ENCODE measurements at places on chromosomes 13 and 19. TPM values are rescaled to one million over a fixed set of nuclear protein-coding genes. Genes with fewer than 3 reads are reported as not detected.

ATCAY gene
- not detected for total RNA-seq

GRCh38 chr19:38386971-38387549, 774 bp downstream of the GGN start:
- DNase-seq: peak; percentile 76

AMH gene
- 3.2 TPM for total RNA-seq

- DNase-seq: no peak
These were observed 327.4 kb upstream of the ZNF507 start for GRCh38 chr19:32018014-32018413.

DNA sequence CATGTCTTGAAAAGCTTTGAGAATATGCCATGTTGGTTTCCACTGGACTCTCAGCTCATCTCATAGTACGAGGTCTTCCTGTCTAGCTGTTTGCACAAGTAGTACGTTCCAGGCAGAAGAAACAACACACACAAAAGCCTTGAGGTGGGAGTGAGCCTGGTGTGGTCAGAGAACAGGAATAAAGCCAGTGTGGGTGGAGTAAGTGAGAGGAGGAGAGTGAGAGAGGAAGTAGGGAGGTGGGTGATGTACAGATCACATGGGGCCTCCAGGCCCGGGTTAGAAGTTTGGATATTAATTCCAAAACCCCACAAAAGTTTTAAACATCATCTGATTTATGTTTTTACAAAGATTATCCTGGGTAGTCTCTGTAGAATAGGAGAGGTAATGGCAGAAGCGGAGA, 230.6 kb downstream of the MTUS2 start:
- DNase-seq: no peak

GRCh38 chr13:110376120-110376519, 69.0 kb downstream of the COL4A2 start:
- no peak for DNase-seq

GRCh38 chr19:42010245-42011126, 16.5 kb upstream of the ATP1A3 start:
- no peak for DNase-seq

GRCh38 chr19:31166206-31166605, 183.0 kb downstream of the TSHZ3 start:
- DNase-seq: no peak

DUS3L gene
- total RNA-seq: 29.9 TPM

GRCh38 chr13:105825071-105825470, 710.4 kb downstream of the EFNB2 start:
- no peak for DNase-seq

- no peak for DNase-seq
These were observed 164.0 kb upstream of the ZNF507 start for GRCh38 chr19:32181216-32181920.

ZNF878 gene
- total RNA-seq: not detected

- no peak for DNase-seq
These were observed 29.0 kb upstream of the NBEA start for GRCh38 chr13:34913040-34913439.

LRRC63 gene
- total RNA-seq: not detected

DNA sequence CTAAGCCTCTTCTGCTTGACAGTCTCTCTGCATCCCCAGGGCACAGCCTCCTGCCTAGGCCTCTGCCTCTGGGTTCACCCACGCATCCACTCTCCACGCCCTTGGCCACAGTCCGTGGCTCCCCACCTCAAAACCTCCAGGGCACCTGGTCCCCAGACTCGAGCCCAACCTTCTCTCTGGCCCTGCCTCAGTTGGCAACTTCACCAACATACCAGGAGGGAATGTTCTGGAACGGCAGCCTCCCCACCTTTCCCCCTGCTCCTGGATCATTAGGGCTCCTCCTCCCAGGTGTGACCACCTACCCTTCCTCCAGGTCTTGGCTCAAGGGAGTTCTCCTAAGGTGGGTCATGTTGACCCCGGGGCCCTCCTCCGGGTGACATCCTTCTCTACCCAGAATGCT, 69.1 kb downstream of the SOX1 start:
- DNase-seq: no peak

DNA sequence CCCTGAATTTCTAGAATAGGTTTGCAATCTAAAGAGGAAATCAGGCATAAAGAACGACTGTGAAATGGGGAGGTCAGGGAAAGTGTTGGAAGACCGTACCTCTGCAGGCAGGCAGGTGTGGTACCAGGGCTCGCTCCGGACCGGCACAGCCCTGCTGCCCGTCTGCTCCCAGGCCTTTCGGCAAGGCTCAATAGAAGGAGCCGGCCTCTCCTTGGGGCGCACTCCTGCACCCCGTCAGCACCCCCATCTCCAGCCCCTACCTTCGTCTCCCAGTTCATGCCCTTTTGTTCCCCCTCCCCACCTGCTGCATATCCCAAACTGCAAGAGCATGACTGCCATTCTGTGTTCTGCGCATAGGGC, 139.8 kb upstream of the SOX1 start:
- DNase-seq: no peak

GRCh38 chr19:3025549-3025886, 3.6 kb downstream of the TLE2 start:
- no peak for DNase-seq

- no peak for DNase-seq
These were observed 2.5 kb downstream of the NFIC start for GRCh38 chr19:3368848-3369336.

KLK14 gene
- total RNA-seq: not detected

DNA sequence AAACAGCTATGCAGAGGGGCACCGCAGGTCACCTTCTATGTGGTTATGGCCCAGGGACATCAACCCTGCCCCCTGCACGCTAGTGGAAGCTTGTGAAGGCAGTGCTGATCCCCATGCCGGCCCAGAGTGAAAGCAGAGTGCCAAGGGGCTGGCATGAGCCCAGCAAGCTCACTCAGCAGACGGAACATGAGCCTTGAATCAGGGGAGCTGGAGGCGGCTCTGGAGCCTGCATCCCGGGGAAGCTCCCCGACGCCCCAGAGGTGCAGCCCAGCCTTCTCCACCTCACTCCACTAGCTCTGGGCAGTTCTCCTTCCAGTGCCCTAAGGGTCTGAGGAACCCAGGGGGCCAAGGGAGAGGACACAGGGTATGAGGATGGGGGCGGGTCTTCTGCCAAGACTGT, 19.0 kb upstream of the ISYNA1 start:
- DNase-seq: peak; percentile 76

- DNase-seq: no peak
These were observed 379.9 kb downstream of the LIG4 start for GRCh38 chr13:107835339-107836018.

NKPD1 gene
- 0.06 TPM for total RNA-seq

DNA sequence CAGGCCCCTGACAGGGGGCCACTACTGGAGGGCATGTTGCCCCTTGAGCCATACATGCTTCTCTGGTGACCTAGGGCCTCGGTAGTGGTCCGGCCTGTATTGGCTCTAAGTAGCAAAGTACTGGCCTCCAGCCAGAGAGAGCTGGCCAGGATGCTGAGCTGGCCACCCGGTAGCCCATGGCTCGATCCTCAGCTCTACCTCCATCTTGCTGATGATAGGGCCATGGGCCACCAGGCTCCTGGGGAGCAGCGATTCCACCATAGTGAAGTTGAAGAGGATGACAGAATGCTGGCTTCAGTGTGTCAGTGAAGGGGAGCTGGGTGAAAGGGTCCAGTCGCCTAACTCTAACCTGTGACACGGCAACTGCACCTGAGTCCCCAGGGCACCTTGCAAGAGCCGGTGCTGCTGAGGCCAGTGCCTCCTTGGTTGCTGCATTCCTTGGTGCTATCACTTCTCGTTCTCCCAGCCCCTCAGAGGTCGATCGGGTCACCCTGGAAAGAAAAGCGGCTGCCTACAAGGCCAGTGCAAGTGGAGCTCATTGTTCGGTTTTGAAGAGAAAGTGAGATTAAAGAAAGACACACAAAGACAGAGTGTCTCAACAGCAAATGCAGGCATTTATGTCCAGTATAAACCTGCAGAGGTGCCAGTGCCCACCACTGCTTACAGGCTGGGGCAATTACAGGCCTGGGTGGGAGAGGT, 5.0 kb downstream of the FPR3 start:
- no peak for DNase-seq

DNA sequence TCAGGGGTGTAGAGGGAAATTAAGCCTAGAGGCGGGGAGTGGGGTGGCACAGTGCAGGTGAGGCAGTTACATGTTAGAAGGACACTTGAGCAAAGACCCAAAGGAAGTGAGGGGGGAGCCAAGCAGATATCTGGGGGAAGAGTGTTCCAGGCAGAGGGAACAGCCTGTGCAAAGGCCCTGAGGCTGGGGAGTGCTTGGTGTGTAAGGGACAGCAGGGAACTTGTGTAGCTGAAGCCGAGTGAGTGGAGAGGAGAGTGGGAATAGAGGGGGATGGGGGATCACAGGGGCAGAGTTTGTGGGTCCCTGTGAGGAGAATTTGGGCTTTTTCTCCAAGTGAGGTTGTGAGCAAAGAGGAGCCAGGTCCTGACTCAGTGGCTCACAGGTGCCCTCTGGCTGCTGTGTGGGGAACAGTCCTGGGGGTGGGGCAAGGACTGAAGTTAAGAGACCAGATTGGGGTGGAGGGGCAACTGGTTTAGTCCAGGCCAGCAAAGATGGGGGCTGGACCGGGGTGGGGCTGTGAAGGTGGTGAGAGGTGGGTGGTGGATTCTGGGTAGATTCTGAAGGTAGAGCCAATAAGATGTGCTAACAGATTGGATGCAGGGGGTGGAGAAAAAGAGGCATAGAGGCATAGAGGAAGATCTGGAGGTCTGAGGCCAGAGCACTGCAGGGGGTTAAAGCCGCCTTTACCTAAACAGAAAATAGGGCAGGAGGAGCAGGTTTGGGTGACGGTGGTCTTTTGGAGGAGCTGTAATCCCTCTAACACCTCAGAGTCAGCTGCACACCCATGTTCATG, 75.3 kb downstream of the CACNA1A start:
- peak; percentile 55 for DNase-seq

ZSCAN4 gene
- not detected for total RNA-seq

MADCAM1 gene
- 0.26 TPM for total RNA-seq

- no peak for DNase-seq
These were observed 17.7 kb upstream of the INSR start for GRCh38 chr19:7311911-7312310.

GRCh38 chr13:109899316-109899715, 112.9 kb upstream of the IRS2 start:
- no peak for DNase-seq

DNA sequence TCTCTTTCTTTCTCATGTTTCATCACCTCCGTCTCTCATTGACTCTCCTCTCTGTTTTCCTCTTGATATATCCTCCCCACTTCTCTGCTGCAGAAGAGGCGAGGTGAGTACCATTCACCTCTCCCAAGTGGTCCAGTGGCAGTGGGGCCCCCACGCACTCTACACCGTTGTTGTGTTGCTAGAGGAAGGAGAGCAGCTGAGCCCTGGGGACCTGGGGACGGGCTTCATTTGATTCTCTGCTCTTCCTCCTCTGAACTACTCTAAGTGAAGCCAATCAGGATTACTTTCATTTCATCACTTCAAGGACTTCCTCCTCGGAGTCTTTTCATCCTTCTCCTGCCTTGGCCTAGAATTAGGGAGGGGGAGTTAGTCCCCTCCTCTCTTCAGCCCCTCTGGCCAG, 64.6 kb downstream of the CCNE1 start:
- no peak for DNase-seq

DNA sequence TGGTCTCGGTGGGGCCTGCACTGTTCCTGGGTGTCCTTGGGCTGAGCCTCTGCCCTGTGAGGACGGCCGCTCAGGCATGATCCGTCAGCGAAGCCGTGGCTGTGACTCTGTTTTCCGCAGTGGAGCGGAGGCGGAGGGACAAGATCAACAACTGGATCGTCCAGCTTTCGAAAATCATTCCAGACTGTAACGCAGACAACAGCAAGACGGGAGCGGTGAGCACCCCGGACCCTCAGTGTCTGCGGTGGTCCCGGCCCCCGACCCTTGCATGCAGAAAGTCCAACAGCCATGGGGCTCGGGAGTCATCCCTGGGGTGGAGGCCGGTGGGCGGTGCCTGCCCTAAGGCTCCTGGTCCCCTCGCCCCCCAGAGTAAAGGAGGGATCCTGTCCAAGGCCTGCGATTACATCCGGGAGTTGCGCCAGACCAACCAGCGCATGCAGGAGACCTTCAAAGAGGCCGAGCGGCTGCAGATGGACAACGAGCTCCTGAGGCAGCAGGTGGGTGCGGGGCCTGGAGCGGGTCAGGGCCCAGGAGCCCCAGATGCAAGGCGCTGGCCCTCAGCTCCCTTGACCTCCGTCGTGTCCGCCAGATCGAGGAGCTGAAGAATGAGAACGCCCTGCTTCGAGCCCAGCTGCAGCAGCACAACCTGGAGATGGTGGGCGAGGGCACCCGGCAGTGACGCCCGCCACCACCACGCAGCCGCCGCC, 3.6 kb upstream of the HAMP start:
- DNase-seq: no peak

GRCh38 chr19:39208175-39208795, 4.2 kb upstream of the SYCN start:
- no peak for DNase-seq

DNA sequence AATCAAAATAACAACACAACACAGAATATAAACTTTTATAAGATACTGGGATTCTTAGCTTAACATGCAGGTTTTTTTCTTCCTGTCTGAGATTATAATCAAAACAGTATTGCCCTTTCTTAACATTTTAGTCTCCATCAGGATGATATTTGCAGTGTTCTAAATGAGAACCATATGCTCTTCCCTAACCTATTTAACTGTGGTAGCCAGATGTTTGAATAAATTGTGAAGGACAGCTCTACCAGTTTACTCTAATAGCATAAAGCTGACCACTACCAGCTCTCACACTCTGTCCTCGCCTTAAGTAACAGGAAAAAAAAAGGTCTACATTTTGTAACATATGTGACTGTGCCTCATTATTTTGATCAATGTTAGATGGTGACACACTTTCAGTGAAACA, 618.7 kb upstream of the SGCG start:
- no peak for DNase-seq

KDM4B gene
- total RNA-seq: 45.9 TPM

CEACAM19 gene
- 10.7 TPM for total RNA-seq

BABAM1 gene
- 90.7 TPM for total RNA-seq

DNA sequence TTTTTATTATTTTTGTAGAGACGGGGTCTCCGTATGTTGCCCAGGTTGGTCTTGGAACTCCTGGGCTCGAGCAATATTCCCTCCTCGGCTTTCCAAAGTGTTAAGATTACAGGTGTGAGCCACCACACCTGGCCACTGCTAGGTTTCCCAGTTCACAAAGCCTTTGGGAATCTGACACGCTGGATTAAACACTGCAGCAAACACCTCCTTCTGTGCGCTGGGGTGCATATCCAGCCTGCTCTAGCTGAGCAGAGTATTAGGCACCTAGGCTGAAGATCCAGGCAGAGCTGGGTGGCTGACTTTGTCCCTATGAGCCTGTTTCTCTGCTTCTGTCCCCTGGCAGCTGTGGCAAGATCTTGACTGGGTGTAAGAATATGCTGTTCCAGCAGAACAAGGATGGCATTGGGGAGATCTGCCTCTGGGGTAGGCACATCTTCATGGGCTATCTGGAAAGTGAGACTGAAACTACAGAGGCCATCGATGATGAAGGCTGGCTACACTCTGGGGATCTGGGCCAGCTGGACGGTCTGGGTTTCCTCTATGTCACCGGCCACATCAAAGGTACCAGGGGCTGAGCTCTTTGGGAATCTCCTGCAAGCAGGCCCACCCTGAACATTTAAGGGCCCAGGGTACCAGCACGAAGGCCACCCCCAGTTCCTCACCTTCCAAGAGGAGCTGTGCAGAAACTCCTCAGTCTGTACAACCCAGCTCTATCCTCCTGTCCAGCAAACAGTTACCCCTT, 49.8 kb downstream of the ACSBG2 start:
- DNase-seq: no peak
